NCI-H2029 treated with DMSO at 0.1 percent for 48 hours (cell line): ENCODE measurements at places on chromosomes 5 and 9.

DNA sequence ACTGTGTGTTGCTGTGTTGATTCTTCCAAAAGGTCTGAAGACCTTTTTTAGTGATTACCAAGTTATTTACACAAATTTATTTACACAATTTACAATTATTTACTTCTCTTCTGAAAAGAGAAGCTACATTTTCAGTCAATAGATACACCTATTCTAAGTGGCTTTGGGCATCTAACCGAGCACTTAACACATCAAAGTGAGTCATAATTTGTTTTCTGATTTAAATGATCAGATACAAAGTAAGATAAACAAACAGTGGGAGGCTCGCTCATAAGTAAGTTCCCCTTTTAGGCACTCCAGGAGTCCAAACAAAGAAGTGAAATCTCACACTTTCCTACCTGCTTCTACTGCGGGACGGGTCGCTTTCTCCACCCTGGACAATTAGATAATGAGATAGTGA, 90.2 kb downstream of the APBA1 start:
- DNase-seq, result no peak

- DNase-seq, result no peak
Measured at GRCh38 chr9:95724253-95724991, 151.1 kb upstream of the ERCC6L2 start.

DNA sequence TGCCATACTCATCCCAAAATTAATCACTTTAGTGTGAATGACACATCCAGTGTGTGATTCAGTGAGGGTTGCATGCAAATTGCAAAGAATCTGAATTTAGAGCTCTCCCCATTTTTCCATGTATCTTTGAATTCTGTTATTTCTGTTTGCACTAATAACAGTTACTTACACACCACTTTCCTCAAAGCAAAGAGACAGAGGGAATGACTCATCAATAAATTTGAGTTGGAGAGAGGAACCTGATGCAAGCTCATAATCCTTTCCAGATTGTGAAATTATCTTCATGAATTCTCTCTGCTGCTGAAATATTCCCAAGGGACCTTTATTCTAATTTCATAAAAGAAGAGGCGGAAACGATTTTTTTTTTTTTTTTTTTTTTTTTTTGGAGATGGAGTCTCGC, 204.8 kb downstream of the CDH9 start:
- DNase-seq, result no peak

DNA sequence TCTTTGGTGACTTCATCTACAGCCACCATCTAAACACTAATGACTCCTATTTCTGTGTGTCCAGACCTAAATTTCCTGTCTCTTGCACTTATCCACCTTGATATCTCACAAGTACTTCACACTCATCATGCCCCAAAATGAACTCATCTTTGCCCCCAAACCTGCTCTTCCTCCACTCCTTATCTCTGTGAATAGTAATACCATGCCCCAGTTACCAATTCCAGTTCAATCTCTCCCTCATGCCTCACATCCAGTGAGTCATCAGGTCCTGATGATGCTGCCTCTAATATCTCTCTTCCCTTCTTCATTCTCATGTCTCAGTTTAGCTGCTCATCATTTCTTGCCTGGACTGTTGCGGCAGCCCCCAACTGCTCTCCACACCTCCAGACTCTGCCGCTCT, 14.9 kb upstream of the DNAJB5 start:
- no peak for DNase-seq

DNA sequence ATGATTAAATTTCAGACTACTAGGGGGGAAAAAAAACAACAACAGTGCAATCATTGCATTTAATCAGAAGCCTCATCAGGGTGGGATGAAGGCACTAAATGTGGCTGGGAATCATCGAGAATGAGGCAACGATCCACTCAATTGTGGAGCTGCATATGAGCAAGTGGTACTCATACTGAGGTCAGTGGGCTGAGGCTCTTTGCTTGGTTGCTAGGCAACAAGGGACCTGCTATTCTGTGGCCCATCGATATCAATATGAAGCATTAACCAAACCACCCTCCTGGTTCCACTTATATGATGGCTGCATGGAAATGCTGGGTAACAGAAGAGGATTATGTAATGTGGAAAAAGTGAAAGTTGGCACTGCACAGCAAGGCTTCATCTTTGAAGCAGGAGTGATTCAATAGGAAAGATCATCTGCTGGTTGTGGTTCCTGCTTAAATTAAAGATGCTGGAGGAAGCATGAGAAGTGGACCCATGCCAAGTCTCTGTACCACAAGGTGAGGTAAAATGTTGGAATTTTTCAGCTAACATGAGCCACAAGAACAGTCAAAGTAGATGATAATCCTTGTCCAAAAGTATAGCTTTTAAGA, 159.8 kb upstream of the HMHB1 start:
- DNase-seq, result no peak

DNA sequence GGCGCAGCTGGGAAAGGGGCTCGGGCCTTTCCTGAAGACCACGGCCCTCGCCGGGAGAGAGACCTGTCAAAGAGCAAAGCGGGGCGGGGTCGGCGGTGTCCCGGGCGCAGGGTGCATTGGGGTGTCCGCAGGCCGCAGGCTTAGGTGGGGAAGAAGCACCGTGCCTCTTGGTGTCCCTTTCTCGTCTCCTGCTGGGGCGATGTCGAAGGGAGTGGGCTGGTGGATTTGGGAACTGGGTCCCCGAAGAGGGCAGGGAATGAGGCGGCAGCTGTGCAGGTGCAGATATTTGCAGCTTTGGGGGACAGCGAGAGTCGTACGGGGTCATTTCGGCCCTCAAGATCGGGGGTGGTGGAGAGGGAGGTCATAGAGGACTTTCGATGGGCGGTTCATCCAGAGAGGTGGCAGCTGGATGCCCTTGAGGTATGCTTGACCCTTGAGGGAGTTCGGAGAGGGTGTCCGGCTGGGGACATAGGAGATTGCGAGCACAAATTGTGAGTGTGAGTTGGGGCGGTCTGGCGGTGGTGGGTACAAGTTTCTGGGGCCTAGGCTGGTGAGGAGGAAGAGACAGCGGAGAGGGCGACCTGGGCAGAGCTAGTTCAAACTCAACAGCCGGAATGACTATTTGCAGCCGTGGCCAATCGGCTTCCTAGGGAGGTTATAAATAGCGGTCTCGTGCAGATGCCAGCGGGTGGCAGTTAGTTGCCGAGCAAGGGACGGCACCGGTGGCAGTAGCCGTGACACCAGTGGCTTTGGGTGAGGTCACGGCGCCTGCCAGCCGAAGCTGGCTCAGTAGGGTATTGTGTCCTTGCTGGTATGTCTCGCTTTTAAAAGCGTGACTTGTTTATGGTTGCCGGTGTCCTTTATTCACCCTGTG, 601 bp downstream of the NNT start:
- peak; percentile 87 for DNase-seq

DNA sequence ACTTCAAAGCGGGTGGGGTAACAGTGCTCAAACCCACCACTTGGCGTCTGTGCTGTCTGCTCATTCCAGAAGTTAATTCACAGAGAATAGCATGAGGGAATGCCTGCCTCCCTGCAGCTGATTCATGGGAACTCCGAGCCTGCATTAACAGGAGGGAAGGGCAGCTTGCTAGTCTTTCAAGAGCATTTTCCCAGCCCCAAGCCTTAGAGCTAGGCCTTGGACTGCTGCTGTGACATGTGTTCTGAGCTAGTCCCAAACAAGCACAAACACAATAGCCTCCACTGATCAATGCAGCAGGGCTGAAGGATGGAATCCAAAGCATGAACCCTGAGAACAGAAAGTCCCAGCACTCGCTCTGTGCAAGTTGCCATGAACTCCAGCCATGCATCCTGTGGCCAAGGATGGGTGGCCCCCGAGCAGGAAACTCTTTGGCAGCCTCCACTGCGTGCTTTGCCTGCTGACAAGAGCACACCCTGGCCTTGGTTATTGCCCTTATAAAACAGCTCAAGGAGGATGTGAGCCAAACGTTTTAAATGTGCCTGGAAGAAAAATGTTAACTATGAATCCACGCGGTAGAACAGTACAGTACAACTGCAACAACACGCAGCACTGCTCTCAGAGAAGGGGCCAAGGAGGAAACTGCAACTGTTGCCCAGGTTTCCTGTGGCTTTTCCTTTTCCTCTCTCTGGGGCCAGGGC, 653.1 kb upstream of the KLF4 start:
- no peak for DNase-seq

DNA sequence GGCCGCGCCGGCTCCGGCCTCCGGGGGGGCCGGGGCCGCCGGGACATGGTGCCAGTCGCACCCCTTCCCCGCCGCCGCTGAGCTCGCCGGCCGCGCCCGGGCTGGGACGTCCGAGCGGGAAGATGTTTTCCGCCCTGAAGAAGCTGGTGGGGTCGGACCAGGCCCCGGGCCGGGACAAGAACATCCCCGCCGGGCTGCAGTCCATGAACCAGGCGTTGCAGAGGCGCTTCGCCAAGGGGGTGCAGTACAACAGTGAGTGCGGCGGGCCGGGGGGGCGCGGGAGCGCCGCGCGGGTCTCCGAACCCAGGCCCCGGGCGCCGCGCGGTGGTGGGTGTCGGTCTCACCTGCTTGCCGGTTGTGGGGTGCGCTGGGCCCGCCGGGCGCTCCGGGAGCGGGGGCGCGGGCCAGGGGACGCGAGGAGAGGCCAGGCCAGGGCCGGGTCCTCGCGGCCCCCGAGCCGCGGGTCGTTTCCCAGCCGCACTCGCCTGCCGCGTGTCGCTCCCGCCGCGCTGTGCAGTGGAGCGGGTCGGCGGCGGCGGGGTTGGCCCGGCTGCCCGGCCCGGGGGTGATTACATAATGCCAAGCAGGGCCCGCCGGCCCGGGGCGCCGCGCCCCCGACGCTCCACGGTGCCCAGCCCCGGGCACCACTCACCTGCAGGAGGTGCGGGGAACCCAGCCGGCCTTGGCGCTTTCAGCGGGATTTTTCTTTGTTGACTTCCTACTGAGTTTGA, 492 bp downstream of the RABL6 start:
- no peak for DNase-seq
